ENCODE measurements at places on chromosomes 5 and 9.

GRCh38 chr9:137461663-137462395 is 2.7 kb upstream of the NSMF start:
- DNase-seq: peak; percentile 83

- no peak for DNase-seq
Observed at GRCh38 chr5:10528056-10528816, 35.6 kb upstream of the ANKRD33B start.

DNA sequence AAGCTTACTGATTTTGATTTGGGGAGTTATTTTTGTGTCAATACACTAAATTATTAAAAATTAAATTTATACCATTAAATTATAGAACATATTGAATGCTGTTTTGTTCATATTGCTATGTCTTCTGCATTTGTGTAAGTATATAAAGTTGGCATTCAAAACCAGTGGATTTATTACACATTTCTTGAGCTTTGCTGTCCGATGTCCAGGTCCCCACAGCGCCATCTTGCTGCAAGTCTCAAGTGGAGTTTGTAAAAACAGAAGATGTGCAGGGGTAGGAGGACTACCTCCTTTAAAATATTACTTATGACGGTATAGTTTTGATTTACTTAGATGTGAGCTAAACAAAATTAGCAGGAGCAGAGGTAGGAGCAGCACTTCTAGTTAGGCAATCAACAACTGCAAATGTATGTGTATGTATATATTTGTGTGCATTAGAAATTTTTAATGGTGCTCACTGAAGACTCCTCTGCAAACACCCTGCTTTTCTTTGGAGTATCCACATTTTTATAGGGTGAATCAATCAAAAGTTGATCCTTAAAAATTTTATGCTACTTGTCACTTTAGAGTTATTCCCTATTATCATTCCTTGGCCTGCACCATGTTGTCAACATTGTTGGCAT is 37.4 kb downstream of the CPEB4 start:
- peak; percentile 34 for DNase-seq

DNA sequence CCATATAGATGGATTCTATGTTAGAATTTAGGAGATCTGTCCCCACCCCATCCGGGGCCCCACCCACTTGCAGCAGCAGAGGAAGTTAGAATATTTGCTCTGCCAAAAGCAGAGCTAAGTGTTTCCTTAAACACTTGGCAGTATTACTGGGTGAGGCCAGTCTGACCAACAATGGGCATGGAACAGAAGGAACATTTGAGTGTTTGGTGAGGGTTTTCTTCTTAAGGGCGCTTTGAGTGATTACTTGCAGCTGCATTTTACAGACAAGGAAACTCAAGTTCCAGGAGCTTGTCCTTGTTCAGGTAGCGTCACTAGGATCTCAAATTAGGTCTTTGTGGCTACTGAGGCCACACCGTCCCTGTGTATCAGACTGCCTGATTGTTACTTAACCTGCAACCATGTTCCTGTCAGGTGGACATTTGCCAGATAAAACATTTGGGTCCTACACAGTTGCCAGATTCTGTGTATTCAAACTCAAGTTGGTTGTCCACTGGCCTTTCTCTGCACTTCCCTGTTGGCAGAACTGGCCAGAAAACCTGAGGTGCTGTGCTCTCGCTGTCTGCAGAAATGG is 59.3 kb downstream of the SLC46A2 start:
- DNase-seq: no peak

GRCh38 chr5:124936626-124936933 is 190.1 kb upstream of the ZNF608 start:
- DNase-seq: no peak

All from nephron progenitor cell (in vitro differentiated cells).